ENCODE measurements at places on chromosomes 16 and 17.

DNA sequence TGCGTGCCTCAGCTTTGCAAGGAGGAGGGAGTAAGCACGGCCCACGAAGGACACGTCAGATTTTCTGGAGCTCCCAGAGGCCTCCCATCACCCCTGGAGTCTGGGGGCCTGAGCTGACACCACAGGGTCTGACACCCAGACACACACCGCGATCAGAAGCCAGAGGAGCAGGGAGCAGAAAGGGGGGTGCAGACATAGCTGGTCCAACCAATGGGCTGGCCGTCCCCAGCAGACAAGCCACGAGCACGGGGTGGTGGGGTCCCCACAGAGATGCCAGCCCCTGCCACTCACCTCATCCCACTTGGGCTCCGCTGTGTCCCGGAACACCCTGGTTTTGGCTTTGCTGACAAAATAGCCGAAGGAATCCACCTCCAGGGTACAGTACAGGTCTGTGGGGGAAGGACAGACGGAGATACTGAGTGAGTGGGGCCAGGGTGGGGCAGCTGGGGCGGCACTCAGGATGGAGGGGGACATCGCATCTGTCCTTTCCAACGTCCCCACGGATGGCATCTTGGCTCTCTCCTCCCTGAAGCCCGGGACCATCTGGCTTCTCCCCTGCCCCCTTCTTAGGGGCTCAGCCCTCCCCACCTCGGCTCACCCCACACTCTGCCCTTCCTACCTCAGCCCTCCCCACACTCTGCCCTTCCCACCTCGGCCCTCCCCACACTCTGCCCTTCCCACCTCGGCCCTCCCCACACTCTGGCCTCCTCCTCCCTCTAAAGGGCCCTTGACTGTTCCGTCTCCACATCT is 53.5 kb downstream of the TIMM22 start:
- no peak for DNase-seq

DNA sequence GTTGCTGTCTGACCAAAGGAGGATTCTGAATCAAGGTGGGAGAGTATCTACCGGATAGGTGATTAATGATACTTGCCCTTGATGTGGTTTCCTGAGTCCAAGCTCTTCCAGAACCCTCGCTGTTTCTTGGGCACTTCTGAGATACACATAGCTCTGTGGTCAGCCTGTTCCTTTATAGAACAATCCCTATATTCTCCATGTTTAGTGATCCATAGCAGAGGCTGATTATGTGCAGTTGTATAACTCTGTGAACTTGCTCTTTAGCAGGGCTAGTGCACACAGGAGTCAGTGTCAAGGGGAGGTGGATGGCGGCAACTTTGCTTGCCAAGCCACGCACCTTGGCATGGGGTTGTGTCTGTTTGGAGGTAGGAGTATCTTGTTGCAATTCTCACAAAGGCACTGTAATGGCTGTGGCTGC is 36.1 kb downstream of the ARL4D start:
- no peak for DNase-seq

- DNase-seq, result no peak
Measured at GRCh38 chr16:87708881-87709638, 56.7 kb downstream of the KLHDC4 start.

DNA sequence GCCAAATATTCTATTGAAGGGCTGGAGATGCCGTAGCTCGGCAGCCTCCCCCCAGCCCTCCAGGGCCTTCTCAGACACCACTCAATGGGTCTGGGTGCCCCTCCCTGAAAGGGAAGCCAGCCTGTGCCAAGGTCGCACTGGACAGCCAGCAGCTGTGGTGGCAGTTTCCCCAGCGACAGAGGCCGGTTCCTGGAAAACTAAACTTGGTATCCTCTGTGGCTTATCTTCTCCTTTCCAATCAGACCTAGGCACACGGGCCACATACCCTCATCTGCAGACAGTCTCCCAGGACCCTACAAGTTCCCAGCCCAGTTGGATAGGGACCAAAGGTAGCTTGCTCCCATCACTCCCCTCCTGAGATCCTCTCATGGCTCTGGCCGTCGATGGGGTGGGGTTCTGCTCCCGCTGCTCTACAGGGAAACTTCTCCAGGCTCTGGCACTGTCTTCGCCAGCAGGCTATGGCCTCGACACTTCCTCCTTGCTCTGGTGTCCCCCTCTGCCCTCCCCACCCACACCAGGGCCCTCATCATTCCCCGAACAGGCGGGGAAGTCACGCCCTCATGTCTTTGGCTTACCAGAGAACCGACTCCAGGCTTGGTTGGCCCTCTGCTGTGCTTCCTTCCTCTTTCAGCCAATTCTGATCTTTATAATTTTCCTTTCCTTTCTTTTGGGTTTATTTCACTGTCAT is 18.3 kb upstream of the IL21R start:
- peak; percentile 90 for DNase-seq

- no peak for DNase-seq
Measured at GRCh38 chr17:77914385-77915254, 43.9 kb upstream of the TNRC6C start.

- DNase-seq, result peak; percentile 39
Measured at GRCh38 chr17:7838090-7839075, 4.4 kb downstream of the KDM6B start.

GRCh38 chr16:19884611-19885450 is at the start of gene GPRC5B:
TSS of gene GPRC5B (minus strand) at chr16:19884848. CDS start at chr16:19872845, 12,003 bp downstream.
- DNase-seq, result no peak

DNA sequence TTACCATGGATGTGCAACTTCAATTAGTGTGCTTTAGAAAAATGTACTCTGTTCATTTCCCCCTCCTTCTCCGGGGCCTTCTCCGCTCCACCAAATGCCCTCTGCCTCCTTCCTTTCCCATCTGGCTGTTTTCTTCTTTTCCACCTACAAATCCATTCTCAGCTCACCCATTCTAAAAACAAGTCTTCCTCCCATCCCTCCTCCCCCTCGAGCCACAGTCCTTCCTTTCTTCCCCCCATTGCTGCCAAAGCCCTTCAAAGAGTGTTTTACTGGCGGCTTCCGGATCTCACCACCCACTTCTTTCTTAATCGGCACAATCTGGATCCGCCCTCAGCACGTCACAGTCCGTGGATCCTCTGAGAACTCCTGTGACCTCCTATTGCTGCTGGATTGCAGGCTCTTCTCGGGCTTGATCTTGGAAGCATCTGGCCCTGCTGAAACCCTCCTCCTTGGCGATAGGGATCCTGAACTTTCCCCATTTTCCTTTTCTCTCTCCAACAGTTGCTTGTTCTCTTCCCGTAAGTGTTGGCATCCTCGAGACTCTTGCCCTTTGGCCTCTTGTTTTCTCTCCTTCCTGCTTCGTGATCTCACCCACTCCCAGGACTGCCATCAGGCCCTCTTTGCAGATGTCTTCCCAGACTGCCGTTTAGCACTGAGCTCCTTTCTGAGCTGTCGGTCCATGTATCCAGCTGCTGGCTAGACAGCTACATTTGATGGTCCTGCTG is 36.0 kb upstream of the FBXO47 start:
- no peak for DNase-seq

DNA sequence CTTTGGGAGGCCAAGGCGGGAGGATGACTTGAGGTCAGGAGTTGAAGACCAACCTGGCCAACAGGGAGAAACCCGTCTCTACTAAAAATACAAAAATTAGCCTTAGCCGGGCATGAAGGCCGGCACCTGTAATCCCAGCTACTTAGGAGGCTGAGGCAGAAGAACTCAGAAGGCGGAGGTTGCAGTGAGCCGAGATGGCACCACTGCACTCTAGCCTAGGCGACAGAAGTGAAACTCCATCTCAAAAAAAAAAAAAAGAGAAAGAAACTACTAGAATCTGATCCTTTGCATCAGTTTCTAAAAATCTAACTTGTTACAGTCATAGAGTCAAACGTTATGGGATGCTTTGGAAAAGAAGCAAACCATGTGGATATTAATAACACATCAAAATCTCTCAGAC is 1.6 kb upstream of the PECAM1 start:
- DNase-seq, result no peak
